ENCODE measurements at places on chromosomes 12 and 14.

DNA sequence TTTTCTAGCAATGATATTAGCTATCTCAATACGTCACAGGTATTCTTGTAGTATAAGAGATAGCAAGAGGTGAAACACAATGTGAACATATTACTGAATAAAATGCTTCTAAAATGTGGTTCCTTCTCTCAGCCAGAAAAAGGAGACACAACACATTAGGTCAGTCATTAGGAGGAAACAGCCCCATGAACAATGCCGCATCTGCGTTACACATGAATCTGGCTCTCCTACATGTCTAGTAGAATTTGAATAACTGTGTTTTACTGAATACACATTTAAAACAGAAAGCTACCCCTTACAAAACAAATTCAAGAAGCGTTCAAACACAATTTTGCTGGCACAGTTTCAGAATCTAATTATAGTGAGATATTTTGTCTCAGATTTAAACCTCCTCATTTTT, 51.6 kb downstream of the EFCAB11 start:
- no peak for DNase-seq

DNA sequence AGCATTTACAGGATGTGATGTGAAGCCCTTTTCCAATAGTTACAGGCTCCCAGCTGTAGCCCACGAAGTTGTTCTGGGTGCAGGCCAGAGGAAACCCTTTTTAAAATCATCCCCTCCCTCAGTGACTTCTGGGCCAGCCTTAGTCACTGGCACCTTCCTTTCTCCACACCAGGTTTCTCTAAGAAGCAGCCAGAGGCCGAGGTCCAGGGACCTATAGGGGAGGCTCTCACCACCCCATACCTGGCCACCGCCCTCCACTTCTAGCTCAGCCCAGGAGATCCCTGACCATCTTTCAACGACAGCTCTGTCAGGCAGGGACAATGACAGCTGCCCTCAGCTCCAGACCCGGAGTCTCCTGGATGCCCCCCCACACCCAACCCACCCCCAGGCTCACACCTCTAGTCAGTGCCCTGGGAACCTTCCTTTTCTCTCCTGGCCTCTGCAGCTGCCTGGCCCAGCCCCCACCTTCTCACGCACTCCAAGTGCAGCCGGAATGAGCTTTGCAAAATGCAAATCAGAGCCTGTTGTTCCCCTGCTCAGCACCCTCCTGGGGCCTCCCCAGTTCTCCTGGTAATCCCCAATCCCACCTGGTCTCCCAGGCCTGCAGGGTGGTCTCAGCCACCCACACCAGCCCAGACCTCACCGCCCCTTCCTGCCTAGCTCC, 46.7 kb downstream of the TESC start:
- DNase-seq = no peak

DNA sequence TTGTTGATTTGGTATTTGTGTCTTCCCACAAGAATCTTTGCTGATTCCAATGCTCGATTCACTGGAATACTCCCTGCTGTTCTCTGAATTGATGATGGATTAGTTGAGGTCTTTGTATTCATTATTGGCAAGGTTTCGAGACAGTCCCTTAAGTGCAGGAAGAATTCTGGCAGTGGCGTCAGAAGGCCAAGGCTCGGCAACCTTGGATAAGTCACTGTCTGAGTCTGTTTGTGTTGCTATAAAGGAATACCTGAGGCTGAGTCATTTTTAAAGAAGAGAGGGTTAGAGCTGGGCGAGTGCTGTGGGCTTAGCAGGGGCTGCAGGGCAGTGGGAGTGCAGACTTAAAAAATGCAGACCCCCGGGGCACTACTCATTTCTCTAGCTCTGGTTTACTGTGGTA, 56.9 kb downstream of the CHST11 start:
- DNase-seq = no peak

- DNase-seq = no peak
Measured at GRCh38 chr12:92596383-92596782, 106.4 kb upstream of the PLEKHG7 start.

DNA sequence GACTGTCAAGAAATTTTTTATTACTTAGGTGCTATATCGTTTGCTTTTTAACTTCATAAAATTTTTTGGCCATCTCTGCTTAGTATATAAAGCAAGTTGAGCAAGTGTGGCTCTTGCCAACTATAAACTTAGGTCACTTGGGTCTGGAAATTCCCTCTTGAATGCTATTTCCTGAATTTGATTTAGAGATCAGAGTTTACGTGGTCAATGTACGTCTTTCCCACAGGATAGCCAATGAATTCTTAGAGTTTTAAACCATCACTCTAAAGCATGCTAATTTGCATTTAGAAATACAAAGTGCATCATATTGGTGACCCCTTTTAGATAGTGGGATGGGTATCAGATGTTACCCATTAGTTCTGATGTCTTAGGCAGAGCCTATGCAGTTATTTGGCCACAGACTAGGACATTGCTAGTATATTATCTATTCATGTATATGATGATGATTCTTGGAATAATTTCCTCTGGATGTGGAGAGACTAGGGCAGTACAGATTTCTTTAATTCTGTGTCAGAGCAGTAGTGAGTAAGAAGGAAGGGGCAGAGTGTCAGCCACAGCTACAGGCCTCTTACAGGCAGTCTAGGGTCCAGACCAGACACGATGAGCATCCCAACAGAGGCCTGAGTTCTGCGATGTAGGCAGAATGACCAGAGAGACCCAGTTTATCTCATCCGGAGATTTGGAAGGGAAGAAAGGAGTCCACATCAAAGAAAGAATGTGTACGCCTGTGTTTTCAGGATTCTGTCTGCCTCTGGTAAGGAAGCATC, 30.3 kb downstream of the SCN8A start:
- no peak for DNase-seq

DNA sequence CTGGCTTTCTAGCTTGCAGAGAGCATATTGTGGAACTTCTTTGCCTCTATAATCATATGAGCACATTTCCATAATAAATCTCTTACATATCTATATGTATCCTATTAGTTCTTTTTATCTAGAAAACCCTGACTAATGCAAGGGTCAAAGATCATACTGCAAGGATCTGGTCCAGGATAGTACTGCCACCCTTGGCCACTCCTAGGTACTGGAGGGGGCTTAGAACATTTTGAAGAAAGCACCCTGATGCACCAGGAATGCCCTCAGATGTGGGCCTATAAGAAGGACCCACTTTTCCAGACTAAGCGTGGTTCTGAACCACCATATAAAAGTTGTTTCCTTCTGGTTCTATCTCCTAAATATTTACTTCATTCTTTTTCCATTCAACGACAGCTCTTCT, 14.6 kb downstream of the ATXN7L3B start:
- DNase-seq = no peak

- no peak for DNase-seq
Measured at GRCh38 chr12:95229636-95230035, 12.0 kb downstream of the VEZT start.

GRCh38 chr12:52710730-52711129, 7.4 kb upstream of the KRT77 start:
- DNase-seq = no peak

DNA sequence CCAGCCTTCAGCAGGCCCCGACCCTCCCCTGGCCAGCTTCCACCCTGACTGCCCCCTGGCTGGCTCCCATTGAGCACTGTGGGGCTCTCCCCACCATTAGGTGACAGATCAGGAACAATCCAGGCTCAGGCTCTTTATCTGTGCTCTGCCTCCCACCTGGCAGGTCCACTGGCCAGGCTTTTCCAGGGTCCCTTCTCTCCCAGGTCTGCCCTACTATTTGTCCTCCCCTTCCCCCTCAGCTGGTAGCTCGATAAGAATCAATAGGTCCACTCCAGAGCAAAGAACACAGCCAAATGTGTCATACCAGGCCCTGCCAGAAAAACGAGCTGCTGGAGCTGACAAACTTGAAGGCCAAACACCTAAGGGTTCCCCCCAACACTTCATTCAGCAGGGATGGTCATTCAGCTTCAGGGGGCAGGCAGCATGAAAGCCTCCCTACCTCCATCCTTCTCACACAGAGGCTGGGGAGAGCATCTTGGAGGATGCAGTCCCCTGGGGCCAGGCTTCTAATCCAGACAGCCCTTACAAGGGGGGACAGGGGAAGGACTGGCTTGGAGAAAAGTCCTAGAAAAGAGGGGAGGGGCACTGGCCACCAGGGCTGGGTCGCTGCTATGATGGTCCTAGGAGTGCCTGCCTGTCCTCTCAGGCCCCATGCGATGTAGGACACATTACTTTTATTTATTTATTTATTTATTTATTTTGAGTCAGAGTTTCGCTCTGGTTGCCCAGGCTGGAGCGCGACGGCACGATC, 1.9 kb upstream of the KRT18 start:
- no peak for DNase-seq

DNA sequence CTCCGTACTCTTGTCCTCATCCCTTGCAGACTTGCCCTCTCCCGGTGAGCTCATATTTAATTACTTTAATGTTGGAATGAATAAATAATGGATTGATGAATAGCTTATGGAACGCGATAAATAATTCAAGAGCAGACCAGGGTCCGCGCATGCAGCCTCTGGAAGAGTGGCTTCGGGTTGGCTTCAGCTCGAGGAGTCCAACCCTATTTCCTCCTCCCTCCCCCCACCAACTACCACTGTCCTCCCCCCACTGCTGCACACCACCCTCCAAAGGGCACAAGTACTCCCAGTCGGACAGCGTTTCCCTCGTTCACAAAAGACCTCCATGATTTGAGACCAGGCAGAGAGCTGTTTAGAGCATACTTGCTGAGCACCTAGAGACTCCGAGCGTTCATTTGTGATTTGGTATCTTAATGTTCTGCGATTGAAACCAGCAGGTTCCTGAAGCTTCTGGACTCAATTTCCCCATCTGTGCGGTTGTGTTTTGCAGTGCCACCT, 647 bp upstream of the SIX1 start:
- DNase-seq = no peak

DNA sequence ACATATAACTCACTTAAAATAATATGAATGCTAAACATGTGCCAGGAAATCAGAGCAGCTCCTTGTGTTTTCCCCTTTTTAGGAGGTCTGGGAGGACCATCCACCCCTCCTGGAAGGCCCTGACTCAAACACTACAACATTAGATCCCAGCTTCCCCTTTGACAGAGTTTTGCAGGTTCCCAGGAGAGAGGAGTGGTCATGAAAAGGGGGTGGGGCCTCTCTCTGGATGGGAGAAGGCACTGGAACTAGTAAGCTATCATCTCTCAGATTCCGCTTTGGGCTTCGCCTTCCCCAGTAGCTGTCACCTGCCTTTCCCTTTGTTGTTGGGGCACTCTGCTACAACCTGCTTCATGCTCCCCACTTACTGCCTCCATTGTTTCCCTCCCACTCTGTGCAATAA, 149.2 kb downstream of the ZFP36L1 start:
- no peak for DNase-seq

GRCh38 chr12:110599334-110599733, 14.6 kb upstream of the TCTN1 start:
- no peak for DNase-seq

DNA sequence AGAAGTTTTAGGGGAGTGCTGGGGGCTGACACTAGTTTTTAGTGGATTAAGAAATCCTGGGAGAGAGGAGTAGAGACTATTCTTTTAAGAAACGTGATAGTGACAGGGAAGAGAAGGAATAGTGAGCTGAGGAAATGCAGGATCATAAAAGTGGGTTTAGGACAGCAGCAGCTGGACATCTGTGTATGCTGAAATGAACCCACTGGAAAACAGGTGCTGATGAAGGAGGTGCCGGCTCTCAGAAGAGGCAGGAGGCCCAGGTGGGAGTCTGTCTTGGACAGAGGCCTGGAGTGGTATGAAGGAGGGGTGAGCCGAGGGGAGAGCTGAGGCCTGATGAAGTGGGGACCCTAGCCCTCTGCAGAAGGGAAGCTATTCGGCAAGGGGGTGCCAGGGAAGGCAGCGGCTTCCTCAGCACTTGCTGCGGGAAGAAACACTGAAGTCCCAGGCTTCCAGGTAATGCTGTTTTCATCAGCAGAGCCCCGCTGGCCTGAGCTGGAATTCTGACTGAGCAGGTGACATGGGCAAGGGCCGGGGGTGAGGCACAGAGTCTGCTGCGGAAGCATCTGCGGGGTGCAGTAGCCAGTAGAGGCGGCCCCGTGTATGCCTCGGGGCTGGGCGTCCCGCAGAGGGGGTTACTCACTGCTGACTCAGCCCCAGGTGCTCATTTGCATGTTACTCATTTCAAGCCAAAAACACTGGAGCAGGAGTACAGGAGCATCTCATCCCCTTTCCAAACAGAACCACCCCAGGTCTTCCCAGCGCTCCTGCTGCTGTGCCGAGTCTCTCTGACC, 89.7 kb downstream of the TMCC3 start:
- DNase-seq = no peak

- DNase-seq = no peak
Measured at GRCh38 chr12:53258541-53259539, 9.3 kb upstream of the ESPL1 start.

GRCh38 chr12:9642606-9643265, 26.8 kb upstream of the CLEC2D start:
- DNase-seq = no peak

DNA sequence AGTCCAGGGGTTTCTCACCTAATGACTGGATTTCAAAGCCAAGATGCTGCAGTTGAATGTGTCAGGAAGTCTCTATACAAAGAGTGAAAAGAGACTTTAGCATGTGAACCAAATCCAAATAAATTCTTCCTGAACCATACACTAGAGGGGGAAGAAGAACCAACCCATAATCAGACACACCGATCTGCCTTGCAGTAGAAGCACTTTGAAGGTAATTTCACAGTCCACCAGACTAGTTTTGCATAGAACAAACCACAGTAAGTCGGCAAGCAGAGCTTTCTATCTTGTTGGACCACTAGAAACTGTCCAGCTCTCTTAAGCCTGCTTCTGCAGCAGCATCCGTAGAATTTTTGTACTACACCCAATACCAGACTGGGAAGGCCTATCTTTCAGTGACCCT, 39.3 kb downstream of the FIGNL2 start:
- no peak for DNase-seq

- no peak for DNase-seq
Measured at GRCh38 chr14:96589577-96589976, 87.4 kb downstream of the PAPOLA start.

GRCh38 chr12:19624491-19624890, 185.2 kb downstream of the AEBP2 start:
- DNase-seq = no peak

DNA sequence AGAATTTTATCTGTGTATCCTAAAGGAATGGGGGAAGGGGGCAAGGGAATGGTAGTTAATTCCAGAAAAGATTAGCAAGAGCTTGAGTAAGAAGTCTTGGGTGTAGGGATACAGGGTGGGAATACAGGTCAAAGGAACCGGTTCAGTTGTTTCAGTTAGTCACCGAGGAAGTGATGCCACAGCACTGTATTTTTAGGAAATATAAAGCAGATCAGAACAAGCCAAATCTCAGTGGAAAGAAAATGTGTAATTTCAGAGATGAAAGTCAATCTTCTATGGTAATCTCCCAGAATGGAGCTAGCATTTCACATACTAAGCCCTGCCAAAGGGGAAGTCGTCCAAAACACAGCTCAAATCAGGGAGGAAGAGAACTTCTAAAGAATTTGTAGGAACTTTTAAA, 4.7 kb upstream of the TUBA1C start:
- no peak for DNase-seq
